ENCODE measurements at places on chromosomes 1 and 21.
A peak's percentile ranks its signal among the peaks of the same experiment; 100 is the strongest.

DNA sequence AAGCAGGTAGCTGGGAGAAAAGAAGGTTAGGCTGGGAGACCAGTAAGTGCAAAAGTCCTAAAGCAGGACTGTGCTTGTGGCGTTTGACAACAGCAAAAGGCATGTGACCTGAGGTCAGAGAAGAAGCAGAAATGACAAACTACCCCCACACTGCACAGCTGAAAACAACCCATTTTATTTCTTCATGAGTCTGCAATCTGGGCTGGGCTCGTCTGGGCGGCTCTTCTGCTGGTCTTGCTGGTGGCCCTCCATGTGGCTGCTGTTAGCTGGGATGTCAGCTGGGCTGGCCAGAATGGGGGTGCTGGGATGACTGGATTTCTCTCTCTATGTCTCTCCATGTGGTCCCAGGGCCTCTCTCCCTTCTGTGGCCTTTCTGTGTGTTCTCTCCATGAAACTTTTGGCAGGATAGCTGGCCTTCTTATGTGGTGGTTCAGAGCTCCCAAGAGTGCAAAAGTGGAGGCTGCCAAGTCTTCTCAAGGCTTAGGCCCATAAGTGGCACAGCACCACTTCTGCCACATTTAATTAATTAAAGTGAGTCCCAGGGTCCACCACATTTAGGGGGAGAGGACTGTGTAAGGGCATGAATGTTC lies 128.6 kb downstream of the RIPK4 start:
- DNase-seq: no peak

GRCh38 chr1:11880911-11881748 lies 22.4 kb upstream of the NPPB start:
- DNase-seq: no peak

DNA sequence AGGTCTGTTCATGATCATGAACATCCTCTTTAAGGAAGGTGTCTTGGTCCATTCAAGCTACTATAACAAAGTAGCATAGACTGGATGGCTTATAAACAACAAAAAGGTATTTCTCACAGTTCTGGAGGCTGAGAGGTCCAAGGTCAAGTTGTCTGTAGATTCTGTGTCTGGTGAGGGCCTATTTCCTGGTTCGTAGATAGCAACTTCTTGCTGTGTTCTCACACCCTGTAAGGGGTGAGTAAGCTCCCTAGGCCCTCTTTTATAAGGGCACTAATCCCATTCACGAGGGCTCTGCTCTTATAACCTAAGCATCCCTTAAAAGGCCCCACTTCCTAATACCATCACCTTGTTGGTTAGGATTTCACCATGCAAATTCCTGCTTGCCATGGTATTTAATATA lies 347.7 kb downstream of the PTBP2 start:
- DNase-seq: no peak

GRCh38 chr1:156510709-156511108 lies 10.1 kb upstream of the MEF2D start:
- no peak for DNase-seq

DNA sequence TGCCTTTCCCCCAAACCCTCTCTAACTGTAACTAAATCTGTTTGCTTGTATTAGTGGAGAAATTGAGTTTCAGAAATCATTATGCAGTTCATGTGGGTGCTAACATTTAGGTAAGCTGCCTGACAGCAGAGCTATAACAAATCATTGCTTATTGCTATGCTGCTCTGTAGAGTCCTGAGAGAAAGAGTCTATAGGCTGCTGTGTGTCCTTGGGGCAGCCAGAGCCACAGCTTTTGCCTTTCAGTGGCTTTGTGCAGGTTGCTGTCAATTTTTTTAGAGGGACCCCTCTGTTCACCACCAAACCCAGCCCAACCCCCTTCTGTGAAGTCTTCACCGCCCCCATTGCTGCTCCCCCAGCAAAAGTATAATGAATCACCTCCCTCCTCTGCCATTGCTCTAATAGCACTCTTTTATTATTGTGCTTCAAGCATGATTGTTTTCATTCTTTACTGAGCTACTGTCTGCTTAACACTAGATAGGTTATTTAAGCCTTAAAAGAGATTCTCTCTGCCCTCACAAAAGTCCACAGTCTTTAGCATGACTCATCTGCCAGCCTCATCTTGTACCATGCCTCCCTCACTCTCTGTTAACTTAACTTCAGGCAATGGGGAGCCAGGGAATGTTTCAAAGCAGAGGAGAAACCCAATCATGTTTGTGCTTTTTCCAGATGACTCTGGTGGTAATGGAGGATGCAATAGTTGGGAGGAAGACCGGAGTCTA lies 38.6 kb downstream of the DIRAS3 start:
- DNase-seq: no peak

- peak; percentile 15 for DNase-seq
Measured at GRCh38 chr1:90841473-90841872, 124.4 kb upstream of the BARHL2 start.

DNA sequence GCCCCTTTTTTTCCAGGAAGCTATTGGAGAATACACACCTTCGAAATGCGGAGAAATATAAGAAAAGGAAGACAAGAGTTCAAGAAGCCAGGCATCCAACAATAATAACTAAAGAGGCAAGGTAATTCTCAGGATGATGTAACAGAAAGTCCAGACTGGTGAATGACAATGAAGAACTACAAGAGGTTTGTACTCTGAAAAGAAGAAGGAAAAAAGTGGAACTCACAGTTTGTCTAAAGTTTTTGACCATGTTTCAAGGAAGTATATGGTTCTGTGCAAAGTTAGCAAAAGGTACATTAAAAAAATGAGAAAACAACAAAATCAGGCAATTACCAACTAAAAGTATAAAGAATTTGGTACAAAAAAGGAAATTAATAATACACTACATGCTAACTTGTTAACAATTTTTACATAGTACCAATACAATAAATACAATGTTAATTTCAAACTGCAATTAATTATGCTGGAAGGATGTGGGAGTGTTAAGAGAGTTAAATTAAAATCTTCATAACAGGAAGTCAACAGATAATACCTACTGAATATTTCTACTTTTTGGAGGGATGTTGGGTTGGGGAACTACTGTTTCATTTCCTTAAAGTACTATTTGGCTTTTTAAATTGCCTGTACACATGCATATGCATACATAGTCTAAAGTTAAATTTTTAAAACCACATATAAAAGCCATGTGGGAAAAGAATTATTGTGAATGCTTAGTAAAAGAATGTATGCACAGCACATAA lies 12.9 kb upstream of the CD55 start:
- no peak for DNase-seq

GRCh38 chr1:166119471-166119965 lies 47.3 kb downstream of the FAM78B start:
- DNase-seq: no peak

GRCh38 chr1:74502432-74502831 lies 10.0 kb downstream of the LRRC53 start:
- peak; percentile 22 for DNase-seq

DNA sequence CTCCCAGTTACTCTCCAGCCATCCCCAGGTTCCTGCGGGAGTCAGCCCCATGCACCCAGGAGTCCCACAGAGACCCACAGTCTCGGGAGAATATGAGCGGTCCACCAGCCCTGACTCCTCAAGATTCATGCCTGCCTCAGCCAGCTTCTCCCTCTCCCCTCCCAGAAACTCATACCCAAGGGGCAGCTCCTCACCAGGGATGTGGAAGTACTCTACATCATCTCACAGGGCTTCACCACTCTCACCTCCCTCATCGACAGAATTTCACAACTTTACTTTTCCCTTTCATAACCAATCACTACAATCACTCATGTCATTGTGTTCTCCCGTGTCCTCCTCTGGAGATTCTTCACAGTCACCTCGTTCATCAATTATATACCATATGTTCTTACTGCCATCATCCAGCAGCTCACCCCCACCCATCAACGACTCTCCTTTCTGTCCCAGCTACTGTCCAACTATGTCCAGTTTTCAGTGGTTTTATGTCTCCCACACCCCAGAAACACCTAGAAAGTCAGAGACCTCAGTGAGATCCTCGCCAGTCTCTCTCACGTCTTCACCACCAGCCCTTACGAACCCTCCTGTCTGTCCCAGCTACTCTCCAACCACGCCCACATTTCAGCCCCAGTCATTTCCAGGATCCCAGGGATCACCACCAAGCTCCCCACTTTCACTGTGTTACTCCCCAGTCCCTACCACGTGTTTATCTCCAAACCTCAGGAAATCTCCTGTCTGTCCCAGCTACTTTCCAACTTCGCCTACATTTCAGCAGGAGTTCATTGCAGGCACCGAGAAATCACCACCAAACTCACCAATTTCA lies 1530.1 kb upstream of the TPTE start:
- DNase-seq: no peak

GRCh38 chr1:12083766-12084165 lies 20.7 kb downstream of the TNFRSF8 start:
- no peak for DNase-seq

DNA sequence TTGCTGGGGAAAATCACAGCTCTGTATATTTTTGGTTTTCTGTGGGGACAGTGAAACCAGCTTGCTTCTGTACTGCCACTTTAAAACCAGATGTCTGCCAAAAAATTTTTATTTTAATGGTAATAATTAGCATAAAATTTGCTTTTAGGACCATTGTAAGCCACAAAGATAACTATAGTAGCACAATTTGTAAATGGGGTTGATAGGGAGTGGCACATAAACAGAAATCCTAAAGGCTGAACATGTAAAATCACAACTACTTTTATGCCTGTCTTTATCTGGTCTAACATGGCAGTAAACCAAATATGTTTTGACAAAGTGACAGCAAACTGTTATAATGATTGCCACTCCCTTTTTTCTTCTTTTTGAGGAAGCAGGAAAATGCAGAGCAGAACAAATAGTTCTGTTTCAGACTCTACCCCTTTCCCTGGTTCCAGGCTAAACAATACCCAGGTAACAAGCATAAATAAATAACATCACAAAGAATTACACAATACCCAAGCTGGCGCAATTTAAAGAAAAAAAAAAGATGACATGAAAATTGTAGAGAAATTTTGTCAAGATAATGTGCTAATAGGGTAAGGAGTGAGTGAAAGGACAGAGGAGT lies 24.0 kb upstream of the CCDC181 start:
- no peak for DNase-seq

- no peak for DNase-seq
Measured at GRCh38 chr21:30315701-30316100, 4.4 kb downstream of the KRTAP26-1 start.

DNA sequence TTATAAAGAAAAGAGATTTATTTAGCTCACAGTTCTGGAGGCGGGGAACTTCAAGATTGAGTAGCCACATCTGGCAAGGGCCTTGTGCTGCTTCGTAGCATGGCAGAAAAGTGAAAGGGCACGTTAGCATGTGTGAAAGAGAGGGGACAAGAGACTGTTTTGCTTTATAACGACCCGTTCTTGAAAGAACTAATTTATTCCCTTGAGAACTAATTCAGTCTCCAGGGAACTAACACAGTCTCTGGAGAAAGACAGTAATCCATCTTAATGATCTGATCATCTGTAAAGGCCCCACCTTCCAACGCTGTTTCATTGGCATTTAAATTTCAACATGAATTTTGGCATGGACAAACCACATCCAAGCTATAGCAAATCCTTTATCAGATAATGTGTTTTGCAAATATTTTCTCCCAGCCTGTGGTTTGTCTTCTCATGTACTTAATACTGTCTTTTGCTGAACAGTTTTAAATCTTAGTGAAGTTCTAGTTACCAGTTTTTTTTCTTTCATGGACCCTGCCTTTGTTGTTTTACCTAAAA lies 26.1 kb downstream of the MTR start:
- DNase-seq: no peak

DNA sequence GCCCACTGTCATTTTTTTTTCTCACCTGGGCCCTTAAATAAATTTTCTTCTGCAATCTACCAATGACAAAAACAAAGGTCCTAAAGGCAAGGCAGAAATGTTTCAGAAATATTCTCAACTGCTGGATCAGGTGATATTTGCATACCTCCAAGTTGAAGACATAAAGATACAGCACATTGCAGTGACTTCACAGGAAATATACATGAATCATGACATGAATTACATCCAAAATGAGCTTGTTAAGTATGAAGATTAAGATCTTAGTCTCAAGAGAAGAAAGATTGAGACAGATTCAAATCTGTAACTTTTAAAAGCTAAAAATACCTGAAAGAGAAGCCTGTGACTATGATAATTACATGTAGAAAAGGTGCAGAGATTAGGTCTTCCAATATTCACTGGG lies 207.8 kb downstream of the SIPA1L2 start:
- no peak for DNase-seq

- no peak for DNase-seq
Measured at GRCh38 chr1:55134152-55134808, 80.9 kb downstream of the USP24 start.

DNA sequence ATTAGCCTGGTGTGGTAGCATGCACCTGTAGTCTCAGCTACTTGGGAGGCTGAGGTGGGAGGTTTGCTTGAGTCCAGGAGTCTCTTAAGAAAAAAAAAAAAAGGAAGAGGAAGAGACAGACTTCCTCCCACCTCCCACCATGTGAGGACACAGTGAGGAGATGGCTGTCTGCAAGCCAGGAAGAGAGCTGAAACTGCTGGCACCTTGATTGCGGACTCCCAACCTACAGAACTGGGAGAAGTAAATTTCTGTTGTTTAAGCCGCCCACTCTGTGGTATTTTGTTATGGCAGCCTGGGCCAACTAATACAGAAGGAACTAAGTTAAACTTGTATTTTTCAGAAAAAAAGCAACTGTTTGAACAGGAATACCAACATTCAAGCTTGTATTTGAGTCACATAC lies 21.7 kb downstream of the DOP1B start:
- DNase-seq: no peak

- DNase-seq: no peak
Measured at GRCh38 chr1:220616836-220617235, 73.3 kb upstream of the C1orf115 start.

- DNase-seq: no peak
Measured at GRCh38 chr1:205926213-205926612, 17.0 kb downstream of the SLC26A9 start.

GRCh38 chr1:116405241-116406135 lies 32.4 kb downstream of the ATP1A1 start:
- DNase-seq: no peak

- DNase-seq: no peak
Measured at GRCh38 chr1:91805311-91805801, 80.6 kb downstream of the TGFBR3 start.

GRCh38 chr1:217363319-217363718 lies 267.6 kb downstream of the GPATCH2 start:
- no peak for DNase-seq

DNA sequence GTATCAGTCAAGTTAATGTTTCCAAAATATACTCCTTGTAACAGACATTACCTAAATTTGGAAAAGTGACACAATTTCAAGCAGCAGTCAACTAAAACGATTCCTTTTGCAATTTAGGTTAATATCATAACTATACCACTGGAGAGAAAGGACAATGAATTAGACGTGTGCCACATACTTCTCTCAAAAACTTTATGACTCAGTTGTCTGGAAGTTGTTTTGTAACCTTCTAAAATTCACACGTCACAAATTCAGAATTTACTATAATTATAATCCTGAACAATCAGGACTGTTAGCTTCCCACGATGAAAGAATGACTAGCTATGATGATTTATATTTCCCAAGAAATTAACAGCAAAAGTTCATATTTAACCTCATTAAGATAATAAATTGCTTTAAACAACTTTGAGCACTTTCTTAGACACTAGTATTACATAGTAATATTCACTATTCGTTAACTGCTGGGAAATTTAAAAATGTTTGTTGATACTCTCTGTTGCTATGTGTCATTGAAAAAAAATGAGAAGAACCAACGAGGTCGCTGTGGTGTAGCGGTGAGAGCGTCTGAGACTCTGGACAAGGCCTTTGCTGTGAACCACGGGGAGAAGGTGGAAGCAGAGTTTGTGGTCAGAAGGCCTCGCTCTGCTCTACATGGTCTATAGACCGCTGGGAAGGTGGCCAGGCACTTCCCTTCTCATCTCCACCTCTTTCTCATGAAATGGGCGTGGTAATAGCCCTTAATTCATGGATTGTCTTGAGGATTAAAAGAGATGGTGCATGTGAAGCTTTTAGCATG lies 27.9 kb upstream of the BATF3 start:
- no peak for DNase-seq
